ENCODE measurements at places on chromosomes 12 and 14. TPM values are rescaled to one million over a fixed set of nuclear protein-coding genes. Genes with fewer than 3 reads are reported as not detected.

DNA sequence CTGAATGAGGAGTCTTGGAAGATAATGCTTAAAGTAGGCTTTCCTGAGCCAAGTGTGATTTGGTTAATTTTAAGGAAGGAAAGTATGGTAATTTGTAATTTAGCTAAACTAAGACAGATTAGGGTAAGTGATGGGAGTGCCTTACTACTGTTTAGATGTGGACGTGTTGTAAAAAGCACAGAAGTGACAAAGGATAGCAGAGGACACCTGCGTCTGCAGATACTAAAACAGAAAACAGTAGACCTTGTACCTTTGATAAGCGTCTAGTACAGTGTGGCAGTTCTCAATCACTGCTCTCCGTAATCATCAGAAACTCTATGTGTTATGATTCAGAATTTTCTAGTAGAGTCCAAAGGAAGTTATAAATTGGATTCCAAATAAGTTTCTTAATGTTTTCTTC is 58.0 kb downstream of the MIA2 start:
- no peak for DNase-seq

GRCh38 chr14:102922490-102923200 is at the start of gene AMN:
Gene AMN, plus strand, starts transcription at chr14:102922663. Its CDS starts 26 bp downstream, at chr14:102922689.
- no peak for DNase-seq

- DNase-seq, result no peak
Measured at GRCh38 chr12:131041216-131041967, 87.7 kb downstream of the ADGRD1 start.

GRCh38 chr12:108647585-108648287 is 14.0 kb upstream of the SELPLG start:
- no peak for DNase-seq

- DNase-seq, result no peak
Measured at GRCh38 chr14:34470319-34470718, 8.3 kb upstream of the SPTSSA start.

DNA sequence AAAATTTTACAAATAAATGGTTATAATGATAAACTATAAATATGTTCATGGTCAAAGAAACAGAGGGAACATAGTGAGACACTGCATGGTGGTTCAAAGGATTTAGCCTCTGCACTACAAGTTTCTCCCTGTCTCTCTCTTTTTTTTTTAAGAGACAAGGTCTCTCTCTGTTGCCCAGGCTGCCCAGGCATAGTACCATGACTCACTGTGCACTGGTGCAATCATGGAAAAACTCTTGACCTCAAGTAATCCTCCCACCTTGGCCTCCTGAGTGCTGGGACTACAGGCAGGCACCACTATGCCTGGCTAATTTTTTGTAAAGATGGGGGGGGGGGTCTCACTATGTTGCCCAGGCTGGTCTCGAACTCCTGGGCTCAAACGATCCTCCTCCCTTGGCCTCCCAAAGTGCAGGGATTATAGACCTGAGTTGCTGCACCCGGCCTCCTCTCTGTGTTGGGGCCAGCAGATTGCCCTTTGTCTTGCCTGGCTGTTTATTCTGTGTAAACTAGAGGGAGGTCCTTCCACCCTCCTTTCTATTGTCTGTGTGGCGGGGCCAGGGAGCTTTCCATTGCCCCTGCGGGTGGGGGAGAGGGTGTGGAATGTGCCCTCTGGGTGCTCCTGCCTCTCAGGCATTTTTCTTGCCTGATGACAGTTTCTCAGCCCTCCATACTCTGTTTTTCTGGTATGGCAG is 22.1 kb downstream of the MTHFD1 start:
- DNase-seq, result no peak

GRCh38 chr12:77179515-77179914 is 114.1 kb upstream of the E2F7 start:
- DNase-seq, result no peak

DNA sequence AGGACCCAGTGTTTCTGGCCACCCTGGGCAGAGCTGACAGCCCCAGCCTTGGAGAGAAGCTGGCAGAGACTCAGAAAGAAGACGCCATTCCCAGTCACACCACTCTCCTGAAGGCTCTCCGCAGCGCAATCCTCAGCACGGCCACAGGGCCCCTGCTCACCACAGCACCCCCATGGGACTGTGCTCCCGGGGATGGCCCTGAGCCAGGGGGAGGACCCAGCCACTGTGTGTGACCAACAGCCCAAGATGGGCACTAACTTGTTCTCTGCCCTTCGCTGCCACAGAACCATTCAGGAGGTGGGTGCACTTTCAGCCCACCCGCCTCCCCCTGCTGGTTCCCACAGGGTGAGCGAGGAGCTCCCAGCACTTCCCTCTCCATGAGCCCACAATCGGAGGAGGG is 57.1 kb downstream of the CCNK start:
- peak; percentile 47 for DNase-seq

DNA sequence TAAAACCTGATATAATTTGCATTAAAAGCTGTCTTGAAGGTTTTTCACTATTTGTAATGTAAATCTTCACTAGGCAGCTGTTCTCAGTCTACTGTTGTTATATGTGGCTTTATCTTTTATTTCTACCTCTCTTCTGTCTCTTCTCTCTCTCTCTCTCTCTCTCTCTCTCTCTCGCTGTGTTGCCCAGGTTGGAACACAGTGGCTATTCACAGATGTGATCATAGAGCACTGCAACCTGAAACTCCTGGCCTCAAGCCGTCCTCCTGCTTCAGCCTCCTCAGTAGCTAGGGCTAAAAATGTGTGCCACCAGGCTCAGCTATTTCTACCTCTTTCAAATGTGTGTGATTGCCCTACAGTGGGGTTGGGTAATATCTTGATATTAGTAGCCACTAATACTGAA is 21.1 kb downstream of the FUT8 start:
- no peak for DNase-seq

DNA sequence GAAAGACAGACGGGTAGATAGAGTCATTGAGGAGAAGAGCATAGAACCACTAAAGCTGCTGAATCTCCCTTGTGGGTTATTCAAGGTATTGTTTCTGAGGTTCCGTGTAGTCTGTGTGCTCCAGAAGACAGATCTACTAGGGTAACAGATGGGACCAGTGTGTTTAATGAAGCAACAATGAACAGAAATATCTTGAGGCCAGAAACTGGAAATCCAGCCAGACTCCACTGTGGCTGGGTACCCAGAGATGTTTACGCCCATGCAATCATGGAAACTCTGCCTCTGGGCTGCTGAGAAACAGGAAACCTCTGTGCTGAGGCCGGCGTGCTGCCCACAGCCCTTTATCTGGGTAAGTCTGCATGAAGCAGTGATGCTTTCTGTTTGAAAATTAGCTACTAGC is 8.3 kb downstream of the PROX2 start:
- DNase-seq, result no peak

- DNase-seq, result no peak
Measured at GRCh38 chr14:30158299-30158698, 230.7 kb upstream of the PRKD1 start.

GRCh38 chr12:116881877-116882507 is 751 bp upstream of the HRK start:
- DNase-seq, result peak; percentile 1

- DNase-seq, result peak; percentile 82
Measured at GRCh38 chr12:131860472-131861260, 32.5 kb downstream of the MMP17 start.

DNA sequence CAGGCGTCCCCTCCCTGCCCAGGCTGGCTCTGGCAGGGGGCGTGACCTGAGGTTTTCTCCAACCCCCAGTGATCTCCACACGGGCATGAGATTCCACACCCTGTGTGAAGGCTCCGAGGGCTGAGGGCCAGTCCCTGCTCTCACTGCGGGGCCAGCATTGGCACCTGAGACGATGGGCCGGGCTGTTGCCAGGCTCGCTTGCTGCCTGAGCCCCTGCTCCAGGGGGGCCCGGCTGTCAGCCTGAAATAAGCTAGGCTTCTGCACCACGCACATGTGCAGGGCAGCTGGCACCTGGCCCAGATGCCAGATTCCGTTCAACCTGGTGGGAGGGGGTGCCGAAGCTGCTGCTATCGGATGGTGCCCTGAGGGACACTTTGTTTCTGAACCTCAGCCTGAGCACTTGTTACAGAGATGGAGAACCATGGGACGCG is 196.5 kb upstream of the PRMT8 start:
- DNase-seq, result no peak

DNA sequence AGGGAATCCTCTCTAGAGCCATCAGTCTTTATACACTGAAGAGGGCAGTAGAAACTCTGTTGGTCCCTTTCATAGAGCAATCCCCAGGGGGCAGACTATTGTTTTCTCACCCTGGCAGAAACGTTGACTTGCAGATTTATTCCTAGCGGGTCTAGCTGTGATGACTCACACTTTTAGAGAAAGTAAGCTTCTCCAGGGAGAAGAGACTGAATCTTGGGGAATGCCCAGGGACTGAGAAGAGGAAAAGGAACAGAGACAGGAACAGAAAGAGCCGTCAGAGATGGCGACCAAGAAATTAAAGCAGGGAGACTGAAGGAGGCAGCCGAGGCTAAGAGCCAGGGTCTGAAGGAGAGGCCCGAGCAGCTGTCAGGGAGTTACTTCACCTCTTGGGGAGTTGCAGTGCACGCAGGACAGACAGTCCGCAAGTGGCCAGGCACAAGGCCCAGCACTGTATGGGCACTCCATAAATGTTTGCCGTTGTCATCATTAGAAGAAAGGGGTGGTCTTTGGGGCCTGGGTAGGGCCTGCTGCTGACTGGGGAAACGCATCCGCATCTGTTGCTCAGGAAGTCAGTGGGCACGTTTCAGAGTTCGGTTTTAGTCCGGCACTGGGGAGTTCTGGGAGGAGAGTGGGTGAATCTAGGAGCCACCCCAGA is 13.0 kb downstream of the PLEKHG6 start:
- DNase-seq, result peak; percentile 95

DNA sequence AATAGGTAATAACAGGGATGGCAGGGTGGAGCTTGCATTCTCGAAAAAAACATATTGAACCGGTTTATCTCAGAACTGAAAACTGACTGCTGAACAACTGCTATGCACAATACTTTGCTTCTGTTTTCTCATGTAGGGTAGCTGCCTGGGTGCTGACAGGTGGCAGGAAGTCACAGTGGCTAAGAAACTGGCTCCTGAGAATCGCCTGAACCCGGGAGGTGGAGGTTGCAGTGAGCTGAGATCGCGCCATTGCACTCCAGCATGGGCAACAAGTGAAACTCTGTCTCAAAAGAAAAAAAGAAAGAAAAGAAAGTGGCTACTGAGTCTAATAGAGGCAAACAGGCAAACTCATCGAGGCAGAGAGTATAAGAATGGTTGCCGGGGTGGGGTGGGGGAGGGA is 113.1 kb downstream of the CCDC60 start:
- no peak for DNase-seq

DNA sequence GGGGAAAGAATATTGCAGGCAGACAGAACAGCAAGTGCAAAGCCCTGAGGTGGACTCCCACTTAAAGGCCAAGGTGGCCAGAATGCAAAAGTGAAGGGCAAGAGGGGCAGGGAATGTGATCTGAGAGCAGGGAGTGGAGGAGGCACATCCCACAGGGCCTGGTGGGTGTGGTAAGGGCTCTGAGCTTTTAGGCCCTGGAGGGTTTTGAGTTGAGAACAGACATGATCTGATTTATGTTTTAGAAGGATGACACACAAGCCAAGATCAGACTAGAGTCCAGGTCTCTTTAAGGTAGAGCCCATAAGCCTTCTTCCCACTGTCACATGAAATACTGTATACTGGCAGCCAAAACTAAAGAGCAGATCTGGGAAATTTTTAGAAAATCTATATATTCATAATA is 162.5 kb downstream of the SLC38A4 start:
- no peak for DNase-seq

GRCh38 chr12:100753837-100754236 is 40.7 kb upstream of the ANO4 start:
- peak; percentile 69 for DNase-seq

GRCh38 chr12:15829949-15830348 is 40.8 kb upstream of the EPS8 start:
- DNase-seq, result peak; percentile 53

GRCh38 chr12:77231501-77231918 is 166.1 kb upstream of the E2F7 start:
- no peak for DNase-seq

DNA sequence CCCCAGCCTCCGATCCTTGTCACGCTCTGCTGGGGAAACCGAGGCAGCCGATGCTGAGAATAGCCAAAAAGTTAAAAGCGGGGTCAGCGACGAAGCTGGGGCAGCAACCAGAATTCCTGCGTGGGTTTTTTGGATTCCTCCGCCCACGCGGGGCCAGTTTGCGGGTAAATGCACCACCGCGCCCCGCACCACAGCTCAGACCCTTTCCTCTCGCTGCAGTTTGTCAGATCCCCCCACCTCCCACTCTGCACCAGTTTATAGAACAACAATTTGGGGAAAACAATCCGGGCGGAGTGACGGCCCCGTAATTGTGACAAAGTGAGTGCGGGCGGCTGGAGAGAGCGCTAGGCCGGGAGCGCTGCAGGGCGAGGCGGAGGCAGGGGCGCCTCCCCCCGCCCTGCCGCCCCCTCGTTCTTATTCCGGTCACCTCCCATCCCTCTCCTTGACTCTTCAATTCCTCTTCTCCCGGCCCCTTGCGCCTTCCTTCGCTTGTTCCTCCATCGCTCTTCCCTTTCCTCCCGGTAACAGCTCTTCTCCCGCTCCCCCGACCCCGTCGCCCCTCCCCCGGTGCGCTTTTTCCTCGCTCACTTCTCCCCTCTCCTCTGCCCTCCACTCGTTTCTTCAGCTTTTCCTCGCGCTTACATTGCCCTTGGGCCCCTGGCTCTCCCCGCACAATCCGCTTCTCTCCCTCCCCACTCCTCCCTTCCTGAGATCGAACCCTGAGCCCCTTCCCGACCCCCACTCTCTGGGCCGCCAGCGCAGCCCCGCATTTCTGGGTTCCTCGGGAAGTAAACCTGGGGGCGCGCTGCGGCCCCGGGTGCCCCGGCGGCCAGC is 646 bp upstream of the DNAJC22 start:
- no peak for DNase-seq

DNA sequence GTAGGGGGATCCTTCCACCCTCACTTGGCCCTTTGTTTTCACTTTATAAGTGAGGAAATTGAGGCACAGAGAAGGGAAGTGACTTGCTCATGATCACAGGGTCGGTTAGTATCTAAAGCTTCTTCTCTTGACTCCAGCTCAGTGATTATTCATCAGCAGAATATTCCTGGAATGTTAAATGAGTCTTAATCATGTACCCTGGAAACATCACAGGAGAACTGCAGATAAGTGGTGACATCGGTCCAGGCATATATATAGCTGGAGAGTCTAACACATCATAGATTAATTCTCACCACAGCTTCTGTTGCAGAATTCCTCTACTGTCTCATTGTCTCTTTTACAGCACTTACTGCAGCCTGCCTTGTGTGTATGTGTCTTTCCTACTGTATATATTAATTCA is 69.9 kb downstream of the PAH start:
- DNase-seq, result no peak

POTEG gene
- total RNA-seq, result not detected

NEUROD4 gene
- total RNA-seq, result not detected

MYO1A gene
- not detected for total RNA-seq

TMEM132D gene
- not detected for total RNA-seq

TSPAN19 gene
- not detected for total RNA-seq

RTL1 gene
- total RNA-seq, result not detected
